ENCODE measurements at places on chromosomes 7 and 10. TPM values are rescaled to one million over a fixed set of nuclear protein-coding genes. Genes with fewer than 3 reads are reported as not detected.

- no peaks in the 10 kb centered on the region for H3K36me3 ChIP-seq
- DNase-seq, result no peak
- H3K4me3 ChIP-seq, result no peak overlapping the region
- H3K27me3 ChIP-seq, result no peaks in the 10 kb centered on the region
- no peaks in the 10 kb centered on the region for H3K4me1 ChIP-seq
These were observed 147.1 kb downstream of the BUB3 start for GRCh38 chr10:123301077-123301857.

GRCh38 chr10:133204226-133205015, 25.6 kb upstream of the UTF1 start:
- H3K36me3 ChIP-seq, result no peaks in the 10 kb centered on the region
- H3K27ac ChIP-seq, result no peak overlapping the region
- no peaks in the 10 kb centered on the region for H3K27me3 ChIP-seq
- no peaks in the 10 kb centered on the region for H3K4me1 ChIP-seq
- no peak overlapping the region for H3K4me3 ChIP-seq

GRCh38 chr10:101958691-101959090, 97.3 kb downstream of the ARMH3 start:
- peaks cover 4% of the 10 kb centered on the region for H3K4me1 ChIP-seq
- H3K27ac ChIP-seq, result no peak overlapping the region
- H3K27me3 ChIP-seq, result no peaks in the 10 kb centered on the region
- no peak overlapping the region for H3K4me3 ChIP-seq
- H3K36me3 ChIP-seq, result no peaks in the 10 kb centered on the region

GRCh38 chr10:48625826-48626134, 20.9 kb upstream of the ARHGAP22 start:
- no peaks in the 10 kb centered on the region for H3K4me1 ChIP-seq
- no peaks in the 10 kb centered on the region for H3K27me3 ChIP-seq
- H3K36me3 ChIP-seq, result no peaks in the 10 kb centered on the region
- H3K27ac ChIP-seq, result no peak overlapping the region

DNA sequence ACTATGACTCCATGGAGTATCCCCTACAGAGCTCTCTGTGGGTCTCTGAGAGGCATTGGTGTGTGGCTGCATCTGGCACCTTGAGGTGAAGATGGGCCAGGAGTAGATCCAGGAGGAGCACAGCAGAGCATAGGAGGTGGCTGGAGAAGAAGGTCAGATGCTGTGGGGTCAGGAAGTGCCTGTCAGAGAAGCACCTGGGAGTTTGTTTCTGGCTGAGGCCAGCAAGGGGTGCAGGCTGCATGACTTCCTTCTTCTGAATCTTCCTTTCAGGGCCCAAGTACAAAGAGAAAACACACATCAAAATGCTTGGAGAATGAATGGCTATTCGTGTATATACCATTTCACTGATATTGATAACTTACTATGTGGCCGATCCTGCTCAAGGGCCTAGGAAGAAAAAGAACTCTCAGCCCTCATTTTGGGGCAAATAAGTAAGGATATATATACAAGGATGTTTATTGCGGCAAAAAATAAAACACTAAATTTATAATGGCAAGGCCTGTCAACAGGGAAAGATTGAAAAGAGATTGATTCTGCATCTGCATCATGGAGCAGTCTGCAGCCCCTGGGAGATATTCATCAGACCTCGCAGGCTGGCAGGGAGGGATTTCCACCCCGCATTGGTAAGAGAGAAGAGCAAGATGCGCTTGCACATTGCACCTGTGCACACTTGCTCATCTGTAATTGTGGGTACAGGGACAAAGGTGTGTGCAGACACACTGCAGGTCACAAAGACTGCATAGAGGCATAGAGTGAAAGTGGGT, 39.2 kb downstream of the PTPRE start:
- H3K4me1 ChIP-seq, result no peaks in the 10 kb centered on the region
- H3K27me3 ChIP-seq, result no peaks in the 10 kb centered on the region
- H3K4me3 ChIP-seq, result no peak overlapping the region

The FGFBP3 gene
- 1.6 TPM for total RNA-seq

The NEUROD6 gene
- not detected for total RNA-seq
